ENCODE measurements at places on chromosomes 12 and 14.

DNA sequence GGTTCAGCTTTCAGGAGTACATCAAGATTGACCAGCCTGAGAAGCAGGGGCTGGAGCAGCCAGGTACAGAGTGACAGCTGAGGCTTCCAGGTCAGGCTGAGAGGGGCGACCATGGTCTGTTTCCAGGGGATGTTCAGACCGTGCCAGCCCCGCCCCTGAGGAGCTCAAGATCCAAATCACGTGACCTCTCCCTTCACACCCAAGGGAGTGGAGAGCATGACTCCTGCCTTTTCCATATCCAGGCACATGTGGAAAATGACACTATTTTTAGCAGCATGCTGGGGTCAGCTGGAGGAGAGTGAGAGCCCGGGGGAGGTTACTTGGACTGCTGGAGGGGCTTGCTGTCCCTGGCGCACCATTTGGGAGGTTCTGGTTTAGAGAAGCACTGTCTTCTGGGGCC lies 92.7 kb downstream of the B4GALNT3 start:
- no peak for DNase-seq

- DNase-seq = no peak
Measured at GRCh38 chr12:51098611-51099010, 15.2 kb upstream of the CSRNP2 start.

DNA sequence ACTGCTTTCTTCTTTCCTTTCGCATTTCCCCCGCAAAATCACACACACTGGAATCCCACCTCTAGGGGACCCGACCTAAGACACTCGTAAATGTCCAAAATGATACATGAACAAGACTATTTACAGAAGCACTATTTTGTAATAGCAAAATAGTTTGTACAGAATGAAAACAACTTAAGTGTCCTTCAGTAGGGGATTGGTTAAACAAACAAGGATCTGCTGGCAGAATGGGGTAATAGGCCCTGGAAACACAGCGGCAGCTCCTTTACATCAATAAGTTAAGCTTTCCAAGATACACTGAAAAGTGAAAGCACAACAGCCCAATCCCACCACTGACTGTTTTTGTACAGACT lies 48.8 kb downstream of the LTBP2 start:
- no peak for DNase-seq

GRCh38 chr12:127342861-127343260 lies 924.1 kb upstream of the TMEM132C start:
- no peak for DNase-seq

- no peak for DNase-seq
Measured at GRCh38 chr12:587132-588023, 75.9 kb downstream of the NINJ2 start.

GRCh38 chr12:57079821-57080220 lies 1.2 kb upstream of the NEMP1 start:
- no peak for DNase-seq

All from ACHN (cell line).